Endodermal cell (in vitro differentiated cells): ENCODE measurements at places on chromosomes 1 and 21.

- no peak for DNase-seq
Measured at GRCh38 chr1:195376190-195376589, 1232.0 kb downstream of the KCNT2 start.

DNA sequence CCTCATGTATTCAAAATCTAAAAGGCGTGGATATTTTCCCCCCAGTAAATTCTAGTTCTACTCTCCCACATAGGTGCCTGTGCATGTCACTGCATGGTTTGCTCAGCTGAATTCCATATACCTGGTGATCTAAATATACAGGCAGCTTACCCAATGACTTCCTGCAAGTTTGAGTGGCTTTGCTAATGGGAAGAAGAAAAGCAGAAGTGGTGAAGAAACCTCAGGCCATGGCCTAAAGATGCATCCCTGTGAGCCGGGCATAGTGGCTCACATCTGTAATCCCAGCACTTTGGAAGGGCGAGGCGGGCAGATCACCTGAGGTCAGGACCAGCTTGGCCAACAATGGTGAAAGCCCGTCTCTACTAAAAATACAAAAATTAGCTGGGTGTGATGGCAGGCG is 11.5 kb downstream of the SLC44A3 start:
- DNase-seq: no peak

GRCh38 chr1:1273512-1274298 is at the start of gene UBE2J2:
UBE2J2 (minus strand) TSS chr1:1273854; CDS start chr1:1267992, 5,862 bp downstream.
- peak; percentile 97 for DNase-seq

DNA sequence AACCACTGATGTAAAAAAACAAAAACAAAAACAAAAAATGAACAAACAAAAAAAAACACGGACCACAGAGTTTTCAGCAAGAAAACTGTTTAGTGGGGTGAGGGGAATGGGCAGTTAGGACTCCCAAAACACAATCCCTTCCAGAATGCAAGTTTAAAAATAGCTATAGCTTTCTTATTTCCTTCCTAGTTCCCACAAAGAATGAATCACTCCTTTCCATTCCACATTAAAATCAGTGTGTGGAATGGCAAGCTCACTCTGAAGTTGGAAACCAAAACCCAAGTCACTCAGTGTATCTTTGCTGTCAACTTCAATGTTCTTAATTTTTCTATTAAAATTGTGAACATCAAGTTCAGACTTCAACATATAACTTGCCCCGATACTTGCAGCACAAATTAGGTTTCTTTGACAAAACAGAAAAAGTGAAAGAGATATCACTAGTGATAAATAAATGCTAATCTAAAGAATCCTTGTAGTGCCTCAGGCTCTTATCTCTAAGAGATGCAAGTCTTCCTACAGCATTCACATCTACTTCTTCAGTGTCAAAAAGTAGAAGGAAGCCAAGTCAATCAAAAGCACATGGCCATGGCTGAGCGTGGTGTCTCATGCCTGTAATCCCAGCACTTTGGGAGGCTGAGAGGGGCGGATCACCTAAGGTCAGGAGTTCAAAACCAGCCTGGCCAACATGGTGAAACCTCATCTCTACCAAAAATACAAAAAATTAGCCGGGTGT is 45.5 kb downstream of the TOR3A start:
- no peak for DNase-seq

- no peak for DNase-seq
Measured at GRCh38 chr1:184373155-184373554, 13.7 kb upstream of the C1orf21 start.

DNA sequence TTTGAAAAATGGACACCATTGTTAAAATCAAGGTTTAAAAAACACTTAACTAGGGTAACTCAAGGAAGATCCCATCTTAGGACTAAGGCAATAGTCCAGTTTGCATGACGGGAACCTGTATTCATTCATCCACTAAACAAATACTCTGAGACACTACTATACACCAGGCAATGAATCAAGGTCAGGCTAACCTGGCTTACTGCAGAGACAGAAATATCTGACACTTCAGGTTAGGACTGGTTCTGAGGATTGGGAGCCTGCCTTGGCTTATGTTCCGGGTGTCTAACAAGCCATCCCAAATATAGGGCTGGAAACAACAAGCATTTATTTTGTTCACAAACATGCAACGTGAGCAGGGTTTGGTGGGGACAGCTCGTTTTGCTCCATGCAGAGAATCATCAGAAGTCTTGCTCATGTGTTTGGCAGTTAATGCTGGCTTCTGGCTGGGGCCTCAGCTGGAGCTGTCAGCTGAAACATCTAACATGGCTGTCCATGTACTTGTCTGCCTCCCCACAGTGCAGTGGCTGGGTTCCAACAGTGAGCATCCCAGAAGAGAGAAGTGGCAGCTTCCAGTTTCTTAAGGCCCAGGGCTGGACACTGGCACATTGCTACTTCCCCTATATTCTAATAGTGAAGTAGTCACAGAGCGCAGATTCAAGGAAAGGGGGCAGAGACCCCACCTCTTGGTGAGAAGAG is 37.0 kb upstream of the CAMK1G start:
- peak; percentile 35 for DNase-seq

DNA sequence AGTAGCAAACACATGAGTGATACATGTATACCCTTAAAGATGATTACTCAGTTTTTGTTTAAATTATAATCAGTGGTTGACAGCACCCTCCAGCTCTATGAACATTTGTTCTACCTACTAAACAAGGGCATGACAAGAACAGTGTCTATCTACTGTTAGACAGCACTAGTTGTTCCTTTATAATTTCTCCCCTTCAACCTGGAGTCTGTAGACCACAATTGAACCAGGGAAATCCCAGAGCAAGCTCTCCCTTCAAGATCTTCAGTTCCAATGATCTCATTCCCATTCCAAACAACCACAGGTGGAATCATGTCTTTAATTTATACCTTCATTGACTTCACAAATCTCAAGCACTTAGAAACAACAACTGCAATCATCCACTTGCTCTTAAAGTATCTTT is 216.1 kb downstream of the HHIPL2 start:
- DNase-seq: no peak
